Right cardiac atrium (tissue), 5 donors: ENCODE measurements at places on chromosomes 2 and 18. TPM values are rescaled to one million over a fixed set of nuclear protein-coding genes. Genes with fewer than 3 reads are reported as not detected.

- peak; percentile 60 for DNase-seq
These were observed 111.2 kb downstream of the STPG4 start for GRCh38 chr2:47043891-47044239.

DNA sequence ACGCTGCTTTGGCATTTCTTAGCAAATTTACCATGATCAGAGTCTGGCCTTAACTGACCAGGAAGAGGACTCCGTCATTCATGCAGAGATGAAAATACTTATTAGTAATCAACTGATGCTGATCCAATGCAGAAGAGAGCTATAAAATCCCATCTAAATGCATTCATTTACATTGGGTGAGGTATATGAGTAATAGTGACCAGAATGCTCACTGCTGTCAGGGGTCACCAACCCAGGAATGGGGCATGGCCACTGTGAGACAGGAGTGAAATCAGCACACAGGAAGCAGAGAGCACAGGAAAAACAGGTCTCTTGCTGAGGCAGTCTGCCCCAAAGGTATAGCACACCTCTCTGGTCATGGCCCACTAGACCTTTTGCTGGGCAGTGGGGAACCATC, 68.1 kb upstream of the TMEM247 start:
- no peak for DNase-seq

DNA sequence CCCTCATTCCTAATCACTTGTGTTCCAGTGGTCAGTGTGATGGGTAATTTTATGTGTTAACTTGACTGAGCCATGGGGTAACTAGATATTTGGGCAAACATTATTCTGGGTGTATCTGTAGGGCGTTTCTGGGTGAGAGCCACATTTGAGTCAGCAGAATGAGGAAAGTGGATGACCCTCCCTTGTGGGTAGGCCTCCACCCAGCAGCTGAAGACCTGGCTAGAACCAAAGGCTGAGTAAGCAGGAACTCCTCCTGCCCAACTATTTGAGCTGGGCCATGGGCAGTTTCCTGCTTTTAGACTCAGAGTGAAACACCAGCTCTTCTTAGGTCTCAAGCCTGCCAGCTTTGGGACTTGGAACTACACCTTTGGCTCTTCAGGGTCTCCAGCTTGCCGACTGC, 141.8 kb downstream of the ACKR3 start:
- DNase-seq: peak; percentile 41

DNA sequence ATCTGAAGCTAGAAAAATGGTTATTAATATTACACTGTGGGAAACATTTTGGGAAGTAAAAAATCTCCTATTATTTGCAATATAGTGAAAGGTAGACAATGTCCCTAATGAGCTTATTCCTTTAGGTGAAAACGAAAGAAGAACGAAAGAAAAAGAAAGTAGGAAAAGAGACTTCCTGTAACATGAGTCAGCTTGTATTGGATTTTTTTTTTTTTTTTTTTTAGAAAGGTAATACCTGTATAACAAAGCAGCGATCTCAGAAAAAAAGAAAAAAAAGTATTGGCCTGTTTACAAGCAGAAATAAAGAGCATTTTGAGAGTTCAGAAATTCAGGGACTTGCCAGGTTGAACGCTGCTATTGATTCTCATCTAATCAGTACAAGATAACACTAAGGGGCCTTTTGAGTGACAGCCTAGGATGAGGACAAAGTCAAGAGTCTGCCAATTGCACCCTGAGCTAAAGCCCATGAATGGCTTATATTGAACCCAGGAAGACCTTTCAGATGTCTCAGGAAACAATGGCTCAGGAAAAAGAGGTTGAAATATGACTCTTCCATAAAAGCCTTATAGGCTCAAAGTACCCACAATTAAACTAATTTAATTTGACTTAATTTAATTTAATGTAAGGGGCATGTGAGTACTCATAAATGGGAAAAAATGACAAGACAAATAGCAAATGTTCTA, 615.6 kb upstream of the CDH2 start:
- DNase-seq: no peak

DNA sequence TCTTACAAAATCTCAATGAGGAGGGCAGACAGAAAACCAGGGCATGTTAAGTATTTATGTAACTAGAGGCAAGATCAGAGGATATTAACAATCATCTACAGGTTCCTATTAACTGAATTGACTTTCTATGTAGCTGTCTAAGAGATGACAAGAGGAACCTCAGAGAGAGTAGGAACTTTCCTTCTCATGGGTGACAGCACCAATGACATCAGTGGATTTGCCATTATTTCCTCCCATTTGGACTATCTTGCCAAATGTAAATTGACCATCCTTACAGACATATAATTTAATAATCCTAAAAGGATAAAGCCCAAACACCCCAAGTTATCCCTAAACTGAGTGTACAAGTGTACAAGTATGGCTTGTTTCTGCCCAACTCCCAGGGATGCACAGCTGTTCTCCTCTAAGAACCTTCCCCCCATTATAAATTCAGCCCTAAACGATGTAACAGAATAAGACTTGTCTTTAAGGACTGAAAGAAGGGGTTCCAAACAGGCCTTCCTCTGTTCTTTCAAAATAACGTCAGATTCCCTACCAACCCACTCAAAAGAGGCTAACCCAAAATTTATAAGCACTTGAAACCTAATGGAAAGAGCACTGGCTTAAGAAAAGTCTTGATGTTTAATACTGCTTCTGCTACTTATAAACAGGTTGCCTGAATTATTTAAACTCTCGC, 73.4 kb upstream of the CHAC2 start:
- no peak for DNase-seq

GRCh38 chr2:64643838-64644457, 9.8 kb downstream of the SERTAD2 start:
- no peak for DNase-seq

The GDF7 gene
- 0.72 TPM for total RNA-seq

DNA sequence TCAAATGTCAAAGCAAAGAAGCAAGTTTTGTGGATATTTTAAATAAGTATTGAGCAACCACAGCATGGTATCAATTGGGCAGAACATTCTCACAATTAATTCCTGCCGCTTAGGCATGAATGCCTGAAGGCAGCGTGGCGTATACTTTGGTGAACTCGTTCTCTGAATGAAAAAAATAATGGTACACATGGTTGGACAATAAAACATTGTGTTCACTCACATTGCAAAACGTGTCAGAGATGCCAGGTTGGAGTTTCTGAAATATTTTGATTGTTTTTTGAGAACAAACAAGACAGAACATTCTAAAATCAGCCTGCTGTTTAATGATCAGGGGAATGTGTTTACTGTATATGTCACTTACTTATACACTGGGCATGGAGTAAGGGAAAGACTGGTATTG, 254.2 kb downstream of the CDH2 start:
- no peak for DNase-seq

GRCh38 chr2:233473386-233473791, 93.2 kb downstream of the USP40 start:
- DNase-seq: no peak

The KLHL30 gene
- 18.7 TPM for total RNA-seq

The SERPINB10 gene
- not detected for total RNA-seq

GRCh38 chr18:4017480-4017879, 437.6 kb downstream of the DLGAP1 start:
- DNase-seq: no peak

The UPP2 gene
- total RNA-seq: not detected

The ATP6V1B1 gene
- not detected for total RNA-seq

DNA sequence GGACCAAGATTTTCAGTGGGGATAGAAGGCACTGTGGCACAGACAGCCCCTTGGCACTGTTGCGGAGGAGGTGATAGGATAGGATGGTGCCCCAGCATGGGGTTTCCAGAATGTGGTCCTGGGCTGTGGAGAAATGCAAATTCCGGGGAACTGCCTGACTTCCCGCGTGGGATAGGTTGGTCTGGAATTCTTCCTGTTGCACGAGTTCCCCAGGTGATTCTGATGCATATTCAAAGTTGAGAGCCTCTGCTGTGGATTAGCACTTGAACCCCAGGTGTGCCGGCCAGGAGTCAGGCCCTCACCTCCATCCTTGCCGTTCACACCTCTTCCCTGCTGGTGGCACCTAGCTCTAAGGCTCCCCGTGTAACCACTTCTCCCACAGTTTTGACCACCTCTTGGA, 15.5 kb downstream of the NCK2 start:
- DNase-seq: no peak

The MRPL53 gene
- 157 TPM for total RNA-seq

DNA sequence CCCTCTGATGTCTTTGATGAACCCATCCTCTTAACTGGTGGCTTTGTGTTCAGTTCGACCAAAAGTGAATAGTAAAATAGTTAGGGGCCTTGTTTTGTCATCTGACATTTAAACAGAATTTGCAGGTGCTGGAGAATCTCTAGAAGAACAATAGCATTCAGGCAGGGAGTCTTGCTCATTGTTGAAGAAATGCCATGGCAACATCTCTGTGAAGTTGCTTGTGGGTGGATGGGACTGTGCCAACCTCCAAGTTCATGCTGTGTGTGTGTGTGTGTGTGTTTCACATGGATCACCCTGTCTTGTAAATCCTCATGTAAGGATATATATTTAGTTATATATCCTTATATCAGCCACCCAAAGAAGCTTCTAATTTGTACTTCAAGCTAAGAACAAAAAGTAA, 66.7 kb downstream of the SKA1 start:
- no peak for DNase-seq

GRCh38 chr18:13379930-13380690, 161.6 kb downstream of the LDLRAD4 start:
- DNase-seq: peak; percentile 74
